AG04450 (cell line): ENCODE measurements at places on chromosomes 4 and X. TPM values are rescaled to one million over a fixed set of nuclear protein-coding genes. Genes with fewer than 3 reads are reported as not detected.

The MAGED4 gene
- polyA plus RNA-seq = 20.6 and 24.4 TPM in 2 replicates

The ENOPH1 gene
- 17.0 and 19.7 TPM in 2 replicates for polyA plus RNA-seq

DNA sequence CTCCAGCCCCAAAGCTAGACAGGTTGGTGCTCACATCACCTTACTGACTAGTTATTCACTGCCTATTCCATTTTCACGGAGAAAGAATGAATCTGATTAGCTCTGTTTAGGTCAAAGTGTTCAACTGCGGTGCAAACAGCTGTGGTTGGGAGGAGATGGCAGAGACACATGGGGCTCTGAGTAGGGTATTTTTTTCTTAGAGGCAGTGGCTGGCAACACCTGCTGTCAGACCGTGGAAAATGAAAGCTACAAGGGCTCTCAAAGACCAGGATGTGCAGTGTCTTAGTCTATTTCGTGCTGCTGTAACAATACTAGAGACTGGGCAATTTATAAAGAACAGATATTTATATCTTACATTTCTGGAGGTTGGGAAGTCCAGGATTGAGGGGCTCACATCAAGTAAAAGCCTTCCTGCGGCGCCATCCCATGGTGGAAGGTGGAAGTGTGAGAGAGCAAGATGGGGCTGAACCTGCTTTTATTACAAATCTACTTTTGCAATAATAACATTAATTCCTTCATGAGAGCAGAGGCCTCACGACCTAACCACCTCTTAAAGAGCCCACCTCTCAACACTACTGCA lies 10.6 kb downstream of the NYX start:
- DNase-seq = no peak

GRCh38 chrX:41733939-41734338 lies 10.0 kb downstream of the GPR82 start:
- no peak for DNase-seq

- DNase-seq = no peak
These were observed 1.2 kb downstream of the CPEB2 start for GRCh38 chr4:15003401-15003890.

- DNase-seq = no peak
These were observed 12.9 kb upstream of the NUDT9 start for GRCh38 chr4:87409420-87409939.
